ENCODE measurements at places on chromosomes 1 and 21. TPM values are rescaled to one million over a fixed set of nuclear protein-coding genes. Genes with fewer than 3 reads are reported as not detected.

Gene RPRD2
- total RNA-seq = 7.1 TPM

Gene ATP5PO
- 248 TPM for total RNA-seq

Gene CNN3
- 87.8 TPM for total RNA-seq

Gene FCN3
- total RNA-seq = not detected

Gene TMEM52
- 0.67 TPM for total RNA-seq

Gene KCNN3
- not detected for total RNA-seq

Gene SPRR2E
- not detected for total RNA-seq
